ENCODE measurements at places on chromosomes 5 and 9. TPM values are rescaled to one million over a fixed set of nuclear protein-coding genes. Genes with fewer than 3 reads are reported as not detected.

- DNase-seq: no peak
Observed at GRCh38 chr9:71778085-71778484, 9.8 kb upstream of the CEMIP2 start.

DNA sequence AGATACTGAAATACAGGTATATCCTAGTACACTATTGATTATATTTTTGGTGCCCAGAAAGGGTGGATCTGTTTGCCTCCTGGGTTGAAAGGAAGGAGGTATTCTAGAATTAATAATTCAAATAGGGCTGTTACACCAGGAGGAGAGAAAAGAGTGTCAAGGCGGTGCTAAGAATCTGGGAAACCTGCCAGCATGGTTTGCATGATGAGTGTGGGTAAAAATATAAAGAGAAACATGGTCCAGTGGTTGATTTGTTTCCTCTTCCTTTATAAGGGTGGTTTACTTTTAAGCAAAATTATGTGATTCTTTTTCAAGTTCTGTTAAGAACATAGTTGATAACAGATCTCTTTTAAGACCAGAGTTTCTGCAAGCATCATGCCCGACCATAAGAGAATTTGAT, 69.4 kb upstream of the NFIB start:
- DNase-seq: no peak

- DNase-seq: no peak
Observed at GRCh38 chr5:54887663-54888062, 97.7 kb downstream of the ESM1 start.

DNA sequence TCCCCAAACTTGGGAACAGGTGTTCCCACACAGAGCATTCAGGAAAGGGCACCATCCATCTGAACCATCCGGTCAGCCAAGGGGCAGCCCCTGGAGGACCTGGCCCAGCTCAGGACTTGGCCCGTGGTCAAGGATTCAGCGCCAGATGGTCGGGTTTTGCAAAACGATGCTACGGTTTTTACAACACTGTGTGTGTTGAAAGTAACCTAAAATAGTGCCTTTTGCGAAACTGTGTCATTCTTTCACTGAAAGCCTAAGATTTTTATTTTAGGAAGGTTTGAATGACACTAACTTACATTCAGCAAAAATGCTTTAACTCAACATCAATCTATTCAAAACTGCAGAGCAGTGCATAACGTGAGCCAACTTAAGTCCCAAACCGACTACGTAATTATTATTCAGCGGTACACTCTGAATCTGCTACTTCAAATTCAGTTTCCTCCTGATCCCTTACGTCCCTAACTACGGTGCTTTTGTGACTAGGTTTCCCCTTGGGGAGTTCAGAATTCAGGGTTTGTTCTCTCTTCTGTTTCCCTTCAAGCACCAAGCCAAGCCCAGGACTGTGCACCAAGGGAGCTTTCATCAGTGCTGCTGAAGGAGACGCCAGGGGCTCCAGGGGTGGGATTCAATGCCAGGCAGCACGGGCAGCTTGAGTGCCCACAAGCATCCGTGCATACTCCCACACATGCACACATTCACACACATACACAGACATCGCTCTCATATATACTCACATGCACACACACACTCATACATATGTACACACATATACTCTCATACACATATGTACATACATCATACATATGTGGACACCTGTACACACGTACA, 25.8 kb downstream of the LPCAT1 start:
- DNase-seq: no peak

- DNase-seq: no peak
Observed at GRCh38 chr9:6502399-6502798, 89.4 kb downstream of the UHRF2 start.

DNA sequence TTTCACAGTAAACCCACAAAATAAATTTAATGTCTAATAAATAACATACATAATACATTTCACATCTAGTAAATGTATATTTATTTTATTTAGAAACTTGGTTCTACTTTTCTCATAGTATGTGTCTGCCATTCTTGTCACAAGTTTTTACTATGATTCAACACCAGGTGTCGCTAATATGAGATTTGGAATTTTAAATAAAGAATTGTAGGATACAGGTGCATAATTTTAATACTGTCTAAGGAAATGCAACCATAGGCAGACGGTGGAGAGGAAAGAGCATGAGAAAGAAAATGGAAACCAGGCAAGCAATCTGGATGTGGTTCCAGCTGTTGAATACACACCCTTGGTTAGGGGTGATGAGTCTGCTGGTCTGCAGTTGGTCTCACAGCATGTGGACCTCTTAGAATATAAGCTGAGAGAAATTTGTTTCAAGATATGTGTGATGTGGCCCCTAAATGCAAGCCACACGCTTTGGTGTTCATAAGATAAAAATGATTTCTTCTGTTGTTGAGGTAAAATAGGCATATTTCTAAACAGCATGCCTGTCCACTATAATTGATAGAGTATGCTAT, 114.7 kb upstream of the TXNDC8 start:
- DNase-seq: no peak

Gene ADAMTS2
- total RNA-seq: 39.5 TPM

Gene CERCAM
- 25.7 TPM for total RNA-seq

Gene PSD2
- total RNA-seq: not detected
